ENCODE measurements at places on chromosomes 3 and 15.

DNA sequence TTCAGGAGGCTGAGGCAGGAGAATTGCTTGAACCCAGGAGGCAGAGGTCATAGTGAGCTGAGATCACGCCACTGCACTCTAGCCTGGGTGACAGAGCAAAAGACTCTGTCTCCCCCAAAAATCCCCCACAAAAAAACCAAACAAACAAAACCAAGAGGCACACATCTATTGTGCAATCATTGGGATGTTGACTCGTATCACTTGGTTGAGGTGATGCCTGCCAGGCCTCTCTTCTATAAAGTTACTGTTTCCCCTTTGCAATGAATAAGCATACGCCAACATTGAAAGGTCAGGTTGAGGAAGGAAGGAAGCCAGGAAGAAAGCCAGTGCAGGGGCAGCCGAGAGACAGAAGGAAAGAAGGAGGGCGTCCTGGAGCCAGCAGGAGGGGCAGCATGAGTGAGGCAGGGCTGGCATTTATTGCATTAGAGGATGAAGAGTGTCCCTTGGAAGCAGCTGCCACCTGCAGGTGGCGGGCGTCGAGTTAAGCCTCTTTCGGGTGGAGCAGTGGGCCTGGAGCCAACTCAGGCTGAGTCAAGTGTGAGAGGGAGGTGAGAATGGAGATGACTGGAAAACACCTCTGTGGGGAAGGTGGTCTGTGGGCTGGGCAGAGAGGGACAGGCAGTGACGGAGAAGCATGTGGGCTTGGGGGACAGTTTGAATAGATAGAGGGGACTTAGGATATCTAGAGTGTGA is 8.3 kb upstream of the CSPG4 start:
- DNase-seq = no peak

GRCh38 chr3:116517308-116517707 is 72.0 kb upstream of the LSAMP start:
- no peak for DNase-seq

DNA sequence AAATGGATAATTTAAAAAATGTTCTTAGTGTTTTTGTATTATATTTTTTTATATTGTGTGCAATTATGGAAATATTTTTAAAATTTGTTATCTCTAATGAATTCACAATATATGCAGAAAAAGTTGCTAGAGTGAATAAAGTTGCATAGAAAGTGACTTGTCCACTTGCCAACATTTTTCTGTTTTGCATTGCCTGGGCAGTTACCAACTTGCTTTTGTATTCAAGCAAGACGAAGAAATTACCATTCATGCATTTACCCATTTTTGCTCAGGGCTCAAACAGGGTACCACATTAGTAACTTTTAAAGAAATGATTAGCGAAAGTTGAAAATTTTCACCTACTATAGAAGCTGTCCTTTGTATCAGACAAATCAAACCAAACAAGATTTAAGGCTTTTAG is 152.9 kb upstream of the STRIT1 start:
- DNase-seq = no peak

GRCh38 chr15:89822026-89822425 is 7.4 kb upstream of the ANPEP start:
- DNase-seq = no peak

GRCh38 chr3:165918657-165918979 is 81.4 kb upstream of the BCHE start:
- no peak for DNase-seq

DNA sequence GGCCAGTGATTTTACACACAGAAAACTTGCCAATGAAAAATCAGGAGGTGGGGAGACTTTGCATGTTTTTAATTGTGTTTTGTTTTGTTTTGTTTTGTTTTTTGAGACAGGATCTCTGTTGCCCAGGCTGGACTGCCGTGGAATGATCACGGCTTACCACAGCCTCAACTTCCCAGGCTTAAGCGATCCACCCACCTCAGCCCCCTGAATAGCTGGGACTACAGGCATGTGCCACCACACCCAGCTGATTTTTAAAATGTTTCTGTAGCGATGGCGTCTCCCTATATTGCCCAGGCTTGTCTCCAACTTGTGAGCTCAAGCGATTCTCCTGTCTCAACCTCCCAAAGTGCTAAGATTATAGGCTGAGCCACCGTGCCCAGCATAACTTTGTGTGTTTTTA is 46.0 kb downstream of the MEIS2 start:
- no peak for DNase-seq

- no peak for DNase-seq
Observed at GRCh38 chr3:187586226-187586625, 84.0 kb downstream of the SST start.

GRCh38 chr3:8888301-8888915 is 74.9 kb downstream of the RAD18 start:
- no peak for DNase-seq

- DNase-seq = no peak
Observed at GRCh38 chr3:47578691-47579632, at the start of gene CSPG5. CSPG5 (minus strand) TSS chr3:47578865; CDS start chr3:47578693, 172 bp downstream.

GRCh38 chr15:74635228-74635627 is 19.6 kb downstream of the CLK3 start:
- DNase-seq = peak; percentile 66

GRCh38 chr15:89374086-89374981 is 39.7 kb upstream of the POLG start:
- DNase-seq = no peak

- no peak for DNase-seq
Observed at GRCh38 chr3:42440924-42441323, 30.5 kb upstream of the LYZL4 start.

DNA sequence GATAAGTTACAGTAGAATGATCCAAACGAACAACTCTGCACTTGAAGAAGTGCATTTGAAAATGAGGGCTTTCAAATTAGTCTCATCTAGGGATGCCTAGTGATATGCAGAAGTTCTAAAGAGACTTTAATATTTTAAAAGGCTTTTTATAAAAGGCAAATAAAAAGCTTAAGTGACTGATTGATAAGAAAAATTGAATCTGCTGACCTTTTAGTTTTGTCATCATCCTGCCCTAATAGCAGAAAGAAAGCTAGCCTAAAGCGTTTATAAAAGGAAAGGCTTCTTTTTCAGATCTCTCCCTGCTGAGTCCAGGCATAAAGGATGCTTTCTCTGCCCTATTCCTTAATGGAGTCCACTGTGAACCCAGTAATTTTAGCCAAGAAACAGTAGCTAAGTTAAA is 72.7 kb upstream of the ALDH1L1 start:
- DNase-seq = no peak

DNA sequence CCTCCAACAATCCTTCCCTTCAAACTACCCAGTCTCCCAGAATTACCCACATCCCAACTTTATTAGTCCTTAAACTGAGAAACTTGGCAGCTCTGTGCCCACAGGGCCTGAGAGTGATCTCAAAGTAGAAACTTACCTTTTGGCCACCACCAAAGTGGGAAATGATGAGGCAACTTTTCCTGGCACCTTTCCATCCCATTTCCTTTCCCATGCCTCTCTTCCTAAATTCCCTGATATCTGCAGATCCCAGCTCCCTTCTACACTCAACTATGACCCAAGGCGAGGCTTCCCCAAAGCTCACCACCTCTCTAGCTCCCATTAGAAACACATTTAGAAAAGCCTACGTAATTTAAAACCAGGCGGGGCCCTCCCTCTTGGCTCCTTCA is 271.9 kb downstream of the FOXP1 start:
- DNase-seq = no peak

DNA sequence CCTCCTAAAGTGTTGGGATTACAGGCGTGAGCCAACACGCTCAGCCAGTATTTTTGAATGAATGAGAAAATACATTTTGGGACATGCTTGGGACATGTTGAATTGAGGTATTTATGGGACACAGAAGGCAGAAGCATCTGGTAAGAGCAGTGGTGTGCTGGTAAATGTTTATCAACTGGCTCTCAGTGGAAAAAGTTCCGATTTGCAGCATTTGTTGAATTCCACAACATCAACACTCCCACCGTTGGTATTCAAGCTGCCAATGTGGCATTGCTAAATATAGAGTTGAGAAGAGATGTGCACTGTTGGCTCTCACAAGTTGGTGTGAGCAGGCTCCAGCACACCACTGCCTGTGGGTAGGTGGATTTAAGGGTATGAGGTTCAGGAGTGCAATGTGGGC is 35.8 kb upstream of the LRRFIP2 start:
- no peak for DNase-seq

DNA sequence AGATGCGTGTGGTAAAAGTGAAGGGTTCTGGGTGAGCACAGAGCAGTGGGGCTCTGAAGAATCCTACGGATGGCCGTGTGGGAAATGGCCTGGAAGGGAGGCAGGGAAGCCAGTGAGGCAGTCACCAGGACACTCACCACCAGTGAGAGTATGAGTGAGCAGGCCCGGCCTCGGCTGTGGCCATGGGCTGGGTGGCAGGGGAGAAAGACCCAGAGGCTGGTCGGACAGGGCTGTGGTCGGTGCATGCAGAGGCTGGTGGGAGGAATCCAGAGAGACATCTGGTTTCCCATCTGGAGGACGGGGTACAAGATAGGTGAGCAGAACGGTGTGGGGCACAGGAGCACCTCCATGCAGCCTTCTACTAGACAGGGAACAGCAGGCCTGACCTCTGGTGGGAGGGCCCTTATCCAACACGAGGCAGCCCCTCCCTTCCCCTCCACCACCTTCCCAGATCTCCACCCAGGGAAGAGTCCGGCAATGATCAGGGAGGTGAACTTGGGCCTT is 10.1 kb downstream of the PCSK6 start:
- no peak for DNase-seq

GRCh38 chr3:173932624-173933023 is 535.1 kb downstream of the NLGN1 start:
- no peak for DNase-seq

GRCh38 chr15:73881579-73882320 is 8.4 kb downstream of the TBC1D21 start:
- peak; percentile 50 for DNase-seq

DNA sequence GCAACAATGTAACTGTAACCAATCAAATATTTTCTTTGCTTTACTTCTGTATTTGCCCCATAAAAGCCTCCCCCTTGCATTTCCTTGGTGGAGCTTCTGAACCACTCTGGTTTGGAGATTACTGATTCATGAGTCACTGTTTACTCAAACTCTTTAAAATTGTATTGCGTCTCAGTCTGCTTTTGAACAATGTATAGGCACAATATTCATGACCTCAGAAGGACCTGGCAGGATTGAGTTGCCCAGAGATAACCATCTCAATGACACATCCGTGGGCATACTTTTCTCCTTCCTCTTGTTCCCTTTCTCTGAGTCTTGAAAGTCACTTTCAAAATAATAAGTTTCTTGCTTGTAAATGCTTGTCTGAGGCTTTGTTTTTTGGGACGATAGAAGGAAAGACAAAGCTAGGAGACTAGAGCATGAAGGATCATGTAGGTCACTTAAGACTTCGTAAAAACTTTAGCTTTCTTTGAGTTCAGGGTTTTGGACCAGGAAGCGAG is 57.1 kb upstream of the POU1F1 start:
- no peak for DNase-seq

DNA sequence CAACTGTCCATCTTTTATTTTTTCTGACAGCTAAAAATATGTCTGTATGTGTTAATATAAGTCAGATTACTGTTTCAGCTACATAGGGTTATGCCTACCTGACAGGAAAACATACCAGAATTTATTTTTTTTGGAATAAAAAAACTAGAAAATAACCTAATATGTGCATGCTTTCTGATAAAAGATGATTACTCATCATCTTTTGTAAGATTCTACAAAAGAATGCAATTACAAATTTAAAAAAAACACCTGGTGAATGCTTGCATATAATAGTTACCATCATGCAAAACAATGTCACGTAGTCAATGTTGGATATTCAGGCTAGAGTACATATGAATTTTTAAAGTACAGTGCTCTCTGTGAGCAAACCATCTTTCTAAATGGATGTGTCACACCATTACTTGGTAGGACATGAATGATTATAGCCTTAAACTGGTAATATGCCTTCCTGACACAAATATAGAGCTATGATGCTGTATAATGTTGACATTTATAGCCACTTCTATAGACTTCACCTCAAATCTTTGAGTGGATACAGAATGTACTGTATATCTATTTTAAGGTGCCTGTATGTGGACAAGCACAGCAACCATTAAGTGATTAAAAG is 180.6 kb downstream of the EPHA3 start:
- DNase-seq = no peak

DNA sequence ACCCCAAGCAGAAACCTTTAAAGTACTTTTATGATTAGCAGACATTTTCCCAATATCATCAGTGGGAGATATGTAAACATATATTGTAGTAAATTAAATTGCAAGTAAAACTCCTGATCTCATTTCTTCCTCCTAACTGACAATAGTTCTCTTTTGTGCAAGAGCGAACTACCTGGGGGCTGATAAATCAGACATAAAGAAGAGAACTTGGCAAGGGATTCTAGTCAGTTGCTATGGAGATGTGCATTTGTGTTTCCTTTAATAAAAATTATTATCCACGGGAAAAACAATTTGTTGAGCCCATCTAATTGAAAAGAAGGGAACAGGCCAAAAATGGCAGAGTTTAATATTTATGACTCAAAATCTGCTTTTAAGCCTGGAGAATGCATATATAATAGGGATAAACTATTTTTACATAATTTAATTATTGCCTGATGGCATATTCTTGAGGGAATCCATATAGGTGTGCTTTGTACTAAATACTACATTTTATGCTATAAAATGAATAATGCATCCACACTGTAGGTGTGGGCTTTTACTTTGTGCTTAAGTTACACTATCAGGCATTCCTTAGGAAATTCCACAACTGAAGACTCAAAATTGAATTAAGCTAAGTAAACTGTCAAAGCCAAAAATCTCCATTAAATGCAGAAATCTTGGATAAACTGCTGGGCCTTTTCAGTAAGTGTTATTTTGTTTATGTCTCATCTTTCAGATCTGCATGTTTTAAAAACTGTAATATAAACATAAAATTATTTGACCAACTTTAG is 258.1 kb downstream of the ERC2 start:
- DNase-seq = no peak

DNA sequence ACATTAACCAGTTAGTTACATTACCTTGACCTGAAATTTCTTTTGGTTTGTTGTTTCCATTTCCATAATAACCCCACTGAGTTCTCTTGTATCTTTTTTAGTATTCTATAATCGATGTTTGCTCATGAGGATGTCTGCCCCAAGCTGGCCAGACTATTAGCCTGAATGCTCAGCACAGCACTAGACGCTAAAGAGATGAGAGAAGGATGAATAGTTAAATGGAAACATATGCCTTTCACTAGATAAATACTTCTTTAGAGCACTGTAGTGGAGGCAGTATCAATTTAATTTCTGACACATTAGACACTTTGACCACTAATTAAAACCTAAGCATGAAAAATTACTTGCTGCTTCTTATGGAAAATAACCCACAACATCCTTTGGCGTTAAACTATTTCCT is 654.9 kb upstream of the KCNMB2 start:
- no peak for DNase-seq

GRCh38 chr15:88878720-88879184 is 16.6 kb downstream of the HAPLN3 start:
- DNase-seq = no peak

GRCh38 chr15:92661956-92662355 is 6.4 kb upstream of the FAM174B start:
- DNase-seq = no peak

GRCh38 chr3:12868039-12869034 is 27.0 kb upstream of the RPL32 start:
- peak; percentile 90 for DNase-seq
